Stimulated activated CD4-positive, alpha-beta T cell treated with anti-CD3 and anti-CD28 coated beads, Interleukin-2, amount 100 ng/mL, for 4 hours (primary cell): ENCODE measurements at places on chromosomes 4 and X.

- DNase-seq = no peak
Observed at GRCh38 chr4:124189545-124189944, 523.0 kb downstream of the ANKRD50 start.

GRCh38 chr4:90130076-90130475 is 2.9 kb downstream of the CCSER1 start:
- DNase-seq = no peak

DNA sequence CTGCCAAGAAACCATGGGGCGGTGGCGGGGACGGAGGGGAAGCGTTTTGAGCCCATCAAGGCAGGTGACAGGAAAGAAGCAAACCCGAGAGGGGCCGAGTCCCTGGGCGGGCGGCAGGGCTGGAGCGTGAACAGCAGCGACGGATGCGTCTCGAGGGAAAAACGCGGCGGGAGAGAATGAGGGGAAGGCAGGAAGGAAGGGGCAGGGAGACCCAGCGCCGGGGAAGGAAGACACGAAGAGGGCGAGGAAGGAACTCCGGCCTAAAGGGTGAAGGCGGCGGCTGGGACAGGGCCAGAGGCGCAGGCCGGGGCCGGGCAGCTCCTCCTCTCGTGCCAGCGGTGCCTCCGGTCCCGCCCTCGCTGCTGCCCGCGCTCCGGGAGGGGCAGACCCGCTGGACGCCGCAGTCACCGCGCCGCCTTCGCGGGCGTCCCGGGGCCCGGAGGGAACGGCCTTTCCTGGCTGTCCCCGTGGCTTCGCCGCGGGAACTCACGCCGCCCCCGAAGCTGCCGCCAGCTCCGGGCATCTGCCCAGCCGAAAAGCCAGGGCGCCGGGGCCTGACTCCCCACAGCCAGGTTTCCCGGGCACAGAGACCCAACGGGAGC is 751 bp upstream of the RGS12 start:
- DNase-seq = no peak

DNA sequence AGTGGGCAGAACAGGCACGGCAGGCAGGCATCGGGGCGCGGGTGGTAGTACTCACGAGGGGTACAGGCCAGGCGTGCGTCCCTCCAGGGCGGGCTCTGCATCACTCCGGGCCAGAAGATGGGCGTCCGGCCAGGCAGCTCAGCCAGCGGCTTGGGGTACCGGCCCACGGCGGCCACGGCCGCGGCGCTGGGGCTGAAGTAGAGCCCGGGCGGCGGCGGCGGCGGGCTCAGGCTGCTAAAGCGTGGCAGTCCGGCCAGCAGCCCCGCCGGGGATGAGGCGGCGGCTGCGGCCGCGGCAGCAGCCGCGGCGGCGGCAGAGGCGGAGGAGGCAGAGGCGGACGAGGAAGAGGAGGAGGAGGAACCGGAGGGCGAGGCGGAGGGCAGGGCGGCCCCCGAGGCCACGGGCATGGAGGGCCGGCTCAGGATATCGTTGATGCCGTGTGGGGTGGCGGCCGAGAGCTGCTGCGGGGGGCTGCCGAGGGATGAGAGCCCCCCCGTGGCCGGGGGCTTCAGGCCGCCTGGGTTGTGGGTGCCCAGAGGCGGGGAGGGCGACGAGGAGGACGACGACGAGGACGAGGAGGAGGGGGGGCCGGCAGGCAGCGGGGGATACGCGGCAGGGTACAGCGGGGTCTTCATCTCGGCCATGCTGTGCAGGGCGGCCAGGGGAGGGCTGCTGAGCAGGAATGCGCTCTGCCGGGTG is 1.4 kb downstream of the NKX6-1 start:
- no peak for DNase-seq

- DNase-seq = no peak
Observed at GRCh38 chr4:8048856-8049676, 109.4 kb upstream of the AFAP1 start.

- DNase-seq = peak; percentile 48
Observed at GRCh38 chrX:130120746-130121504, 10.6 kb upstream of the ELF4 start.

DNA sequence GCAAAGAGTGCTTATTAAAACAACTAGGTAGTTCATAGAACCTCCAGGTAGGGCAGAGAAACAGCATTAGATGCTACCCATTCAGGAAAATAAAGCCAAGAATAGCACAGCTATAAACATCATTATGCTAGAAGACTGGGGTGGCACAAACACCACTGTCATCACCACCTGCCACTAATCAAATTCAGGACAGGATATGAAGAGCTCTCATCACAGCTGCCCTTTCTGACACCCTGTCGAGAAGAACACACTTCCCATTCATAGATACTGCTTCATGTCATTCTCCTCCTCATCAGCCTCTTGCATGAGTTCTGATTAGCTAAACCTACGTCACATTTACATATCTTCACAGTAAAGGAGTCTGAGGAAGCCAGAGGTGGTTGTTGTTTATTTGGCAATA is 692.3 kb upstream of the HS3ST1 start:
- DNase-seq = no peak

DNA sequence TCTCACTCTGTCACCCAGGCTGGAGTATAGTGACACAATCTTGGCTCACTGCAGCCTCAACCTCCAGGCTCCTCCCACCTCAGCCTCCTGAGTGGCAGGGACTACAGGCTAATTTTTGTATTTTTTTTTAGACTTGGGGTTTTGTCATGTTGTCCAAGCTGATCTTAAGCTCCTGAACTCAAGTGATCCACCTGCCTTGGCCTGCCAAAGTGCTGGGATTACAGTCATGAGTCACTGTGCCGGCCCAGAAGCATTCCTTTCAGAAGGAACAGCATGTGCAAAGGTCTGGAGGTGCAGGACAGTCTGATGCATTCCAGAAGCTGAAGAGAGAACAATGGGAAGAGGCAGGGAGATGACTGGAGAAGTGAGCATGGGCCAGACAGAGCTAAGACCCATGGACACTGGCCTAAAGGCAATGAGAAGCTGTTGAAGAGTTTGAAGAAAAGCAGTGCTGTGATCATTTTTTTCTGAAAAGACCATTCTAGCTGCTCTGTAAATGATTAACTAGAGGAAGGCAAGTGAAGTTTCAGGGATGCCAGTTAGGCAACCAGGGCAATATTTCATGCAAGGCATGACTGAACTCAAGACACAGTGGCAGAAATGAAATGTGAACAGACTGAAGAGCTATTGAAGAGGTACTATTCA is 43.2 kb downstream of the MANBA start:
- no peak for DNase-seq

- no peak for DNase-seq
Observed at GRCh38 chr4:164894702-164895101, 17.7 kb downstream of the APELA start.

GRCh38 chr4:8171984-8172924 is 13.6 kb upstream of the ABLIM2 start:
- peak; percentile 16 for DNase-seq

DNA sequence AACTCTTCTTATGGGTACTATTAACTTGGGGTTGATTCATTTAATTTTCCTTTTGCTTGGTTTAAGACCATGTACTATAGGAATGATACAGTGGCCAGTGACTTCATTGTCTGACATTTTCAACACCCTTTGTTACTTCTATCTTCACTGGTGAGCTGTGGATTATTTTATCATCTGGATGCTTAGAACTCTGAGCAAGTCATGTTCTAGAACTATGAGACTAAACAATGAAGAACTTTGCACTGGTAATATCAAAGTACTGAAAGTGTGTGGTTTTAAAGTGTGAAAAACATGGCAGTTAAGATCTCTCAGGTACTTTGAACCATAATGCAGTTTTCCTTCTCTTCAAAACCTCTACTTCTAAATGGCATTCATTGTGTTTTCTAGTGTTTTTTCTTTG is 47.8 kb downstream of the MAP7D3 start:
- DNase-seq = no peak

GRCh38 chr4:67436742-67437141 is 108.6 kb downstream of the CENPC start:
- DNase-seq = no peak

- DNase-seq = no peak
Observed at GRCh38 chrX:64427281-64427680, 32.0 kb upstream of the MTMR8 start.

GRCh38 chr4:48499551-48500066 is 9.6 kb downstream of the ZAR1 start:
- no peak for DNase-seq

GRCh38 chr4:7200801-7201200 is 8.5 kb downstream of the SORCS2 start:
- no peak for DNase-seq

- DNase-seq = no peak
Observed at GRCh38 chrX:155757046-155757759, 123.9 kb upstream of the VAMP7 start.

GRCh38 chrX:97471071-97471470 is 587.4 kb downstream of the RPA4 start:
- DNase-seq = no peak

DNA sequence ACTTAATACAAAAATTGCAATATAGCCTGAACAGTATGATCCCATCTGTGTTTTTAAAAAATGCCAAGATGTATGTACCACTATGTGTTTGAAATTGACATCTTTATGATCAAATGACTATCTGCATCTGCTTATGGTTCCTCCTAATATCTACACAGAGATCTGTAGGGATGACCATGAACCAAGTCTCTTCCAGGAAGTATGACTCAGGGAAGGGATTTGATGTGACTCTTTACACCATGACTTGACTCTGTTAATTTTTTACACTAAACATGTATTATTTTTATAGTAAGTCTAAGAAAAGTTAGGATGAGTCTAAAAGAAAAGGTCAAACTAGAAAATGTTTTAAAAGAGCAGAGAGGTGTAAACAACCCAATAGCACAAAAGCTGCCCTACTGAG is 164.0 kb downstream of the SH3KBP1 start:
- no peak for DNase-seq

- DNase-seq = no peak
Observed at GRCh38 chr4:144582975-144583374, 63.0 kb upstream of the HHIP start.

DNA sequence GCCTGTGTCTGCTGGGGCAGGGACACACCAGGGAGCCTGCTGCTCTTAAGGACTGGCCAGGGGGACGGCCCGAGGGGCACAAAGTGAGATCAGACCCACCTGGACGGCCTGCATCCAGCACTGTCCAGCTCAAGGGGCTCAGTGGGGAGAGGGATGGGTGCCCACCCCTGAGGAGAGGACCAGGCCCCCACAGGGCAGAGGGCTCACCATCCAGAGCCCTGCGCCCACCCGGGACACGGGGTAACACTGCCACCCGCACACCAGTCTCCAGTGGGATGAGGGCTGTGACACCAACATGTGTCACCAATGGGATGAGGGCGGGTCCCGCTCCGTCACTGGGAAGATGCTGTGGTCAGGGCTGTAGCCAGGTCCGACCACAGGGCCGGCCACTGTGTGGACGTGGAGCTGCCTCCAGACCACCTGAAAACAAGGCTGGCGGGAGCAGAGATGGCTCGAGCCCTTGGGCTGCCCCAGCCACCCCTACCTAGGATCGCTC is 13.2 kb downstream of the DGKQ start:
- no peak for DNase-seq

GRCh38 chrX:2958199-2958598 is 29.1 kb upstream of the ARSD start:
- no peak for DNase-seq

DNA sequence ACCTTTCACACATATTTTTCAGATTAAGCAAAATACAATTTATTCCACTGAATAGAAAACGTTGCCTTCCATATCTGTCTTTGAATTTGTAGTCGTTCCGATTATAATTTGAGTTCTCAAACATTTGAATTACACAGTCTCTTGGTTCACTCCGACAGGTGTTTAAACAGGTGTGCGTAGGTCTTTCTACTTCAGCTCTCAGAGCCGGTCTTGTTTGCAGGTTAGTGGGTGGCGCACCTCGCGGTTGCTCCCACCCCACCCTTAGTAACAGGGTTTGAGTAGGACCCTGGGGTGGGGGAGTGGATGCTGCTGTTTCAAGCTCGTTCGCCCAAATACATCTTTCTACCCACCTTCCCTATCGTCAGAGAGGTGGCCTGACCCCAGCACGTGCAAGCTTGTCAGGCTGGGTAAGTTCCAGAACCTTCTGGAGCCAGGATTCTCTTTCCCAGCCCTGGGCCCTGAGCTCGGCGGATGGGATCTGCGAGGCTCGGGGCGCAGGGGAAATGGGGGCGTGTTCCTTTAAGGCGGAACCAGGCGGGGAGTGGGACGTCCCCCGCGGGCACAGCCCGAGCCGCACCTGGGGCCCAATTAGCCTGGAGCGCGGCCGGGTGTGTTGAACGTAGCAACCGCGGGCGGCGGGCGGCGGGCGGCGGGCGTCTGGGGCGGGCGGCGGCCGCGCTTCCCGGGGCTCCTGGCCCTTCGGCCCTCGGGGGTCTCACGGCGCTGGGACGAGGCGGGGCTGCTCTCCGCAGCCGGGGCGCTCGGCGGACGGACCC is at the start of gene FAM149A:
Gene FAM149A (plus strand): TSS at position 591 of the 776 bp plus-strand sequence.
- DNase-seq = peak; percentile 30

DNA sequence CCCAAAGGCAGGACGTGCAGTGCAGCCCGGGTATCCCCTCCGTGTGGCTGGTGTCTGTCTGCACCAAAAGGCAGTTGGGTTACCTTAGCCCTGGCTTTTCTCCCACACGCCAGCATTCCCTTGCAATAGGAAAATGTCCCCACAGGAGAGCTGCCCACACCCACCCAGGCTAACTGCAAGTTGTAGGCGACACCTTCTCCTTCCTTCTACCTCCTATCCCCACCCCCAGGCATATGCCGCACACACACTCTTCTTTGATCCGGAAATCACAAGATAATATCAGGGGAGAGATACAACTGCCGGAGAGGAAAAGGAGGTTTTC is 444 bp upstream of the APBB2 start:
- no peak for DNase-seq

DNA sequence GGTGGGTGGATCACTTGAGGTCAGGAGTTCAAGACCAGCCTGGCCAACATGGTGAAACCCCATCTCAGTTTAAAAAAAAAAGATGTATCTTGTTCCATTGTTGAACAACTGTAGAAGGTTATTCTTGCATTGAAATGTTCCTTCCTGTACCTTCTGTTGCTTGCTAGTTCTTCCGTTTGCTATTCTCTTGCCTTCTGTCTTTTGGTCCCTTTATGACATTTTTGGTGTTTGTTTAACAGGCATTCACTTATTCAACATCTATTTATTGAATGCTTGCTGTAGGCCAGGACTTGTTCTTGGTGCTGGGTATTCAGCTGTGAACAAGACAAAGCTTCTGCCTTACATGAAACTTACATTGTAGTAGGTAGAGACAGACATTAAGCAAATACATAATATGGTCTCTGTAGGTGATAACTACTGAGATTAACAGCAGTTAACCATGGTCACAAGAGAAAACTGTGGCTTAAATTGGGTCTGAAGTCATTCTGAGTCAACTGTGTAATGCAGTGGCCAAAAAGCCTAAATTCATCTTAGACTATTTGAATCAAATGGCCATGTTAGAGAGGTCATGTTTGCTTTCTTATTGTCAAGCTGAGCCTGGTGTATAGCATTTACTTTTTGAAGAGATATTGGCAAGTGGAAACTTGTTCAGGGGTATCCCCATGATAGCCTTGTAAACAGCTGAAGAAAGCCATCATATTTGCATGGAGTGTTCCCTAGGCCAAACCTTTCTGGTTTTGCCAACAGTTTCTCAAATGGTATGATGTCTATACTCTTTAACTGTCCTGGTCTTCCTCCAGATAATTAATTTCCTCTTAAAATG is 35.6 kb downstream of the GAB1 start:
- no peak for DNase-seq
